ENCODE measurements at places on chromosomes 6 and 20.

GRCh38 chr6:43834528-43835155 is 64.6 kb downstream of the VEGFA start:
- no peak overlapping the region for H3K4me3 ChIP-seq
- H3K36me3 ChIP-seq = no peaks in the 10 kb centered on the region
- peaks cover 13% of the 10 kb centered on the region for H3K4me1 ChIP-seq

DNA sequence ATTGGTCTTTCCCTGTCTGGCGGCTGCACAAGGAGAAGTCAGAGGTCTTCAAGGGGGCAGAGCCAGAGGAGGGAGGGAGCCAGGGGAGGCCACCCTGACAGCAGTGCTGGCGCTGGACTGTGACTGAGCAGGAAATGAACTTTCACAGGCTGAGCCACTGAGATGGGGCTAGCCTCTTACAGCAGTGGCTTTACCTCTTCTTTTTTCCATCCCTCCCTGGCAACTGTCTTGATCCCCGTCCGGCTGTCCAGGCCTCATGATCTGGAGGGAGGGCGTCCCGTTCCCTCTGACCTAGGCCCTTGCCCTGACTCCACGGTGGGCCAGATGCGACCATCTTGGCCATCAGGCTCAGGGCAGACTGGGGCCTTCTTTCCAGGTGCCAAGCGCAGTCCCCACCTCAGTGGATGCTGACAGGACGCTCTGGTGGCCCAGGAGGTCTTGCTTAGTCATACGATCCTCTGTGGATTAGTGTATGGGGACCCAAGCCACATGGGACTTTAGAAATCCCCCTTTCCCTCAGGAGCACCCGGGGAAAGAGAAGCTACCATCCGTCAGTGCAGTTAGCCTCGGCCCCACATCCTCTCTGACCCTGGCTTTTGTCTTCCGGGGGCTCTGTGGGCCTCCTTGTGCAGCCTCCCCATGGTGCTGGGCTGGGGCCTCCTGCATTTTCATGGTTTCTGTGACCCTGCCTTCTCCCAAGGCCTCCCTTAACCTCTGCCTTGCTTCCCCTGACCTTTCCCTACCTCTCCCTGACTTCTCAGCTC is 57.4 kb upstream of the CCDC167 start:
- H3K4me1 ChIP-seq = no peaks in the 10 kb centered on the region
- H3K36me3 ChIP-seq = no peaks in the 10 kb centered on the region
- DNase-seq = no peak
- H3K27me3 ChIP-seq = peaks cover 13% of the 10 kb centered on the region
- no peak overlapping the region for H3K27ac ChIP-seq

GRCh38 chr20:32524829-32525501 is 60.2 kb downstream of the NOL4L start:
- no peaks in the 10 kb centered on the region for H3K36me3 ChIP-seq
- DNase-seq = peak; percentile 80
- no peaks in the 10 kb centered on the region for H3K27me3 ChIP-seq
- no peak overlapping the region for H3K4me3 ChIP-seq
- H3K4me1 ChIP-seq = no peaks in the 10 kb centered on the region

- H3K4me3 ChIP-seq = no peak overlapping the region
- no peaks in the 10 kb centered on the region for H3K27me3 ChIP-seq
- no peaks in the 10 kb centered on the region for H3K36me3 ChIP-seq
- no peak for DNase-seq
Observed at GRCh38 chr6:31768363-31769257, 6.2 kb downstream of the SAPCD1 start.

DNA sequence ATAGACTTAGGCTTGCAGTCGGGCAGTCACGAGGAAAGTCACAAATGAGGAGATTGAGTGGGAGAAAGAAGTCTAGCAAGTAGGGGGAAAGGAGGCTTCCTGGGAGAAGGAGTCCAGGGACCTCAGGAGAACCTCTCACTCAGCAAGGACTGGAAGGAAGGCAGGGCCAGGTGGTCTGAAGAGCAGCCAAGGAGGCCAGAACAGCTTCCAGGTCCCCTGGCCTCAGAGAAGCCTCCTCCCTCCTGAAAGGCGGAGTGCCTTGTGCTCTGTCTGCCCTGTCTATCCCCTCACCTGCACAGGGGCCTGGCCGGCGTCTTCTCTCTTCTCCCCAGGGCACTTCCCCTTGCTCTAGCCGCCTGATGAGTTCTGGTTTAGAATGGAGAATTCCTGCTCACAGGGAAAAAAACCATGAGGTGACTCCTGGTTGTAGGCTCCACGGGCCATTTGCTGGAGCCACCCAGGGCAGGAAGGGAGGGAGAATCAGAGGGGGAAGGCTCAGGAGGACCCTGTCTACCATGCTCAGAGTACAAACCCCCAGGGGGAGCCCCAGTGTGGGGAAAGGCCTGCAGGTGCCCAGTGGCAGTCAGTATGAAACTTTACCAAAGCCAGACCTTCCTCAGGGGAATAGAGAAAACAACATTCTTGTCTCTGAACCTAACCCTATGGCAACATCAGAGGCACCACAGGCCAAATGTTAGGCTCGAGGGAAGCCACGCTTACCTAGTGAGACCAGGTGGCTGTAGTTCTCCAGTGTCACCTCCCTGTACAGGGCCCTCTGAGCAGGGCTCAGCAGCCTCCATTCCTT is 11.2 kb downstream of the ZNF337 start:
- H3K36me3 ChIP-seq = peaks cover 25% of the 10 kb centered on the region
- H3K4me3 ChIP-seq = no peak overlapping the region
- no peak for DNase-seq
- H3K27me3 ChIP-seq = no peaks in the 10 kb centered on the region
- peak overlapping the region; percentile 82 for H3K27ac ChIP-seq

GRCh38 chr6:165884813-165885765 is 222.0 kb upstream of the PDE10A start:
- H3K4me3 ChIP-seq = no peak overlapping the region
- peak; percentile 73 for DNase-seq
- H3K27ac ChIP-seq = no peak overlapping the region
- H3K4me1 ChIP-seq = no peaks in the 10 kb centered on the region

GRCh38 chr20:33933469-33933909 is 60.2 kb upstream of the RALY start:
- no peaks in the 10 kb centered on the region for H3K27me3 ChIP-seq
- no peaks in the 10 kb centered on the region for H3K36me3 ChIP-seq
- no peak overlapping the region for H3K27ac ChIP-seq

DNA sequence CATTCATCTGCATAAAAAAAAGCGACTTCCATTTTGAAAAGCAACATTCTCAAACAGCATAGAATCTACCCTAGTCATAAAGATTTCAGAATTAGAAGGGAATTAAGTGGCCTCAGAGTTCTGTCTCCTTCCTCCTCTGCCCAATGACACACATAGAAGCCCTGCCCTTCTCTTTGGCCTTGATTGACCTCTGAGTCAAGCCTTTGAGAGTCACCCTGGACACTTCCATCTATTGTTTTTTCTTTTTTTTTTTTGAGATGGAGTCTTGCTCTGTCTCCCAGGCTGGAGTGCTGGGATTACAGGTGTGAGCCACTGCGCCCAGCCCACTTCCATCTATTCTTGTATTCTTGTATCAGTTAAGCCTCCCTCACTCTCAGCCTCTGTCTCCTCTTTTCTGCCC is 44.8 kb upstream of the CTNNBL1 start:
- no peaks in the 10 kb centered on the region for H3K36me3 ChIP-seq
- H3K27ac ChIP-seq = no peak overlapping the region
- H3K27me3 ChIP-seq = no peaks in the 10 kb centered on the region
- no peak overlapping the region for H3K4me3 ChIP-seq
- H3K4me1 ChIP-seq = no peaks in the 10 kb centered on the region

Measured in psoas muscle (tissue), 8 donors.